ENCODE measurements at places on chromosomes 11 and 22.

- peak; percentile 41 for DNase-seq
These were observed 912 bp downstream of the KREMEN1 start for GRCh38 chr22:29073618-29074275.

- DNase-seq, result no peak
These were observed 3.2 kb downstream of the P2RY6 start for GRCh38 chr11:73275381-73275750.

DNA sequence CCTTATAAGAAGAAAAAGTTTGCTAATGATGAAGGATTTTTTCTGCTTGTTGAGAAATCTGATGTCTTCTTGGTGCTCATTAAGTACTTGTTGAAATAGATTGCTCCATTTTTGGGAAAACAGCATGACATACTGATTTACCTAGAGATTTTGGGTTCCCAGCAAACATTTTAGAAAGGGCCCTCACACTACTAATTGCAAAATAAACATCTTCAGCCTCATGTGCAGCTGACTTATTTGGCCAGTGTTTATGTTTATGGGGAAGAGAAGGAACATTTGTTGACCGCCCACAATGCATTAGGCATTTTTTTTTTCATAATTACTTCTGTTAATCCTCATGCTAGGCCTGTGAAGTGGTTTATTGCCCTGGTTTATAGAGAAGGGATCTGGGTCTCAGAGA lies 40.1 kb downstream of the LDLRAD3 start:
- DNase-seq, result no peak

DNA sequence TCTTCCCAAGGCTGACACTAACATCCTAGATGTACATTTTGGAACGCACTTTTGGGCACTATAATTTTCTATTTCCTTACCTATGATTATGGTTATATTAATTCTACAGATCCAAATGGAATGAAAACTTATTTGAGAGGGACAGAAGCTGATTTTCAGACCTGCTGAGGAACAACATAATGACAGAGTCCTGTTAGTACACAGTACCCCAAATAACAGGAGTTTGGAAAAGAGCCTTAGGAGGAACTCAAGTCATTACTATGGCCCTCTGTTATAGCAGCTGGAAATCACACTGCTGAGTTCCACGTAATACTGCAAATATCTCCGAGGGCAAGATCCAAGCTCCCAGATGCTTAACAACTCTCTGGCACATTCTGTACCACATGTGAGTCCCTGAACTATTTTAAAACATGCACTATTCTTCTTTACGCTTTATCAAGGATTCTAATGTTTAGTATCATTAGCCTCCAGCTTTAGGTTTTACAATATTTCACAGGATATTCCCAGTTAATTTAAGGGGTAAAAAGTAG lies 1027.7 kb upstream of the CCDC90B start:
- no peak for DNase-seq

GRCh38 chr11:67160872-67161783 lies 42.1 kb downstream of the KDM2A start:
- no peak for DNase-seq

DNA sequence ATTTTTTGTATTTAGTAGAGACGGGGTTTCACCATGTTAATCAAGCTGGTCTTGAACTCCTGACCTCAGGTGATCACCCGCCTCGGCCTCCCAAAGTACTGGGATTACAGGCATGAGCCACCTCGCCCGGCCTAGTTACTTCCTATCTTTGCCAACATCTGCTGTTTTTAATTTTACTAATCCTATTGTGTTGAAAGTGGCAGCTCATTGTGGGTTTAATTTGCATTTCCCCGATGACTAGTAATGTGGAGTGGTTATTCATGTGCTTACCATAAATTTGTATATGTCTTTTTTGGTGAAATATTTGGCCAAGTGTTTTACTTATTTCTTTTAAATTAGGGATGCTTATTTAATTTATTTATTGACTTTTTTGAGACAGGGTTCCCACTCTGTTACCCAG lies 74.2 kb upstream of the SLC25A18 start:
- no peak for DNase-seq

DNA sequence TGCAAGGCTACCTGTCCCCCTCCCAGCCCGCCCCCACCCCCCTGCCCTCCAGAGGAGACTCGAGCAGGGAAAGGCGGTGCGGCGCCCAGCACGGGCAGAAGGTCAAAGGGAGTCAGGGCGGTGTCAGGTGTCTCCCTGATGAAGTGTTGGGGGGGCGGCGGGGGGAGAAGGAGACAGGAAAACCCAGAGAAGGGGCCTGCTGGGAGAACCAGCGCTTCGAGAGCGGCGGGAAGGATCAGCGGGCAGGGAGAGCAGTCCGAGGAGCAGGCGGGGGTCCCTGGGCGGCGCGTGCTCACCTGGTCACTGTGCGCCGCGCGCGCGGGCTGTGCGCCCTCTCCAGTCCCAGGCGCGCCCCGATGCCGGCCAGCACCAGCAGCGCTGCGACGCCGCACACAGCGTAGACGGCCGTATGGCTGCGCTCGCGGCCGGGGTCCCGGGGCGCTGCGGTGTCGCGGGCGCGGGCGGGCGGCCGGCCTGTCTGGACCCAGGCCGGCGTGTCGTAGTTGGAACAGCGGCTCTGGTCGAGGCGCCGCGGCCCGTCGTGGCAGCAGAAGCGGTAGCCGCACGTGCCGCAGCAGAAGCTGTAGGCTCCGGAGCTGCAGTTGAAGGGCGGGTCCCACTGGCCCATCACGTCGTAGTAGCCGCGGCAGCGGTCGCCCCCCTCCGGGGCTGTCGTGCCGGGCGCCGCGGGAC lies 886 bp downstream of the SHISA8 start:
- DNase-seq, result no peak

DNA sequence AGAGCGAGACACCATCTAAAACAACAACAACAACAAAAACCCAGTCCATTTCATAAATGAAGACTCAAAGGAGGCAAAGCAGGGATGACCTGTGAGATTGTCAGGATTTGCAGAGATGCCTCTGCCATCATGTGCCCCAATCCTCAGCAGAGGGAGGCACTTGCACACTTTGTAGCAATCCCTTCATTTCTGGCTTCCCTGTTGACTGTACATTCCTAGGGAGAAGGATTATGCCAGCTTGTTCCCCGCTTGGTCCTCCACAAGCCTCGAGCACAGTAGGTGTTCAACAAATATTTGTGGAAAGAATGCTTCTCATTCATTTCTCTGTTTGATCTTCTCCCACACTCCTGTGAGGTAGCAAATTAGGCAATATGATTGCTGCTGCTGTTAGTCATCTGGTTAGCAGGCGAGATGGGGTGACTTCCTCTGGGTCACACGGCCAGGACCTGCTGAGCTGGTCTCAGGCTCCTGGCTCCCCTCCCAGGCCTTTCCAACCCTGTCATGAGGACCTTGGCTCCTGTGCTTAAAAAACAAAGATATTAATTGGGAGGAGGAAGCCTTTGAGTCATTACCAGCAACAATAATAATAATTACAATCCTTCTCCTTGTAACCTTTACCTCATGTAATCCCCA lies 34.1 kb downstream of the LIF start:
- peak; percentile 28 for DNase-seq

- no peak for DNase-seq
These were observed 28.6 kb downstream of the C22orf42 start for GRCh38 chr22:32130464-32130863.
